Muscle of arm (tissue), 14 donors: ENCODE measurements at places on chromosomes 11 and 22.

DNA sequence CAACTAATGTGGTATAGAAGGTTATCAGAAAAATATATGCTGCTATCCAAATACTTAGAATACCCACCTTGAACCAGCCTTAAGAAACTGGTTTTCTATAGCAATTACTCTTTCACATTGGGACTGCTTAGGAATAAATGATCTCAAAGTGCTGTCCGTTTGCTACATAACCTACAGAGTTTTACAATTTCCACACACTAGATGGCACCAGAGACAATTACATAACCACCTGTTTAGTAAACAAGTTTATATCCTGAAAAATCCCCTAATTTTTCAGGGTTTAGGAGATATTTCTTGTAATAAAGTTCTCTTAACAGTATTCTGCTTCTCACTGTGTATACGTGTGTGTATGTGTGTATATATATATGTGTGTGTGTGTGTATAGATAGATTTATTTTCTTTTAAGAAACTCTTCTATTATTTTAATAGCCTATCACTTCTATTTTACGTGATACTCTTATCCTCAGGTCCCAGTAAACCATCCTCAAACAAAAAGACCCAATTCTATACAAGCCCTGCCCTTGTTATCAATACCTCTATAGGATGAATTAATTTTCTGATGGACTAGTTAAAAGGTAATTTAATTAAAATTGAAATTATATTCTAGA, 6.7 kb upstream of the OR5I1 start:
- peak; percentile 11 for DNase-seq

DNA sequence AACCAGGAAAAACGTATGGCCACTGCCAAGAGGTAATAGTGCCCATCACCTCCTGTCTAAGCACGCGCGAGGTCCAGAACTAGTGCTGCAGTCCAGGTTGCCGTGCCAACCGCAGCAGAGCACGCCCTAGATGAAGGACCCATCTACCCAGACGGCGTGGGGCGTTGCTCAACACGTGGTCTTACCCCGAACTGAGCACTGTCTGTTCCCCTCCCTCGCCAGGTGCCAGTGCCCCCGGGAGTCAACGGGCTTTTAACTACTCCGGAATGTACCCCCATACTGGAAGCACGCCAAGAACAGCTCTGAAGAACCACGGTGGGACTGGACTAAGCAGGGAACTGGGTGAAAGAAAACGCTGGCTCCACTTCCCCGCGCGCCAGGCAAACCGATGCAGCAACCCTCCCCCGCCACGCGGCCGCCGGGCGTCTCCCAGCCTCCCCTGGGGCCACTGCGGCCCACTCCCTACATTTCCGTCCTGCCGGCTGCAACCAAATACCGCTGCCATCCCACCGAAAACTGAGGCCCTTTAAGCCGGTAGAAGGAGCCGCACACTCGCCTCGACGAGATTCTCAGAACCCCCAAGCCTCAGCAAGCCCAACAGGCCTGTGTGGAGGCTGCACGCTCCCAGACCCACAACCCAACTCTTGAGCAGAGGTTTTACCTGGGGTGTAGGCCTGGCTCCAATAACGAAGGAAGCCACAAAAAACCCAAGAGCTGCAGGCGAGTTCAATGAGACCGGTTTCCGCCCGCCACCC, at the start of gene HSPA8:
Gene HSPA8 (minus strand): TSS at position 734 of the 755 bp plus-strand sequence. CDS start 812 bp downstream, outside the sequence.
- DNase-seq = no peak

- peak; percentile 39 for DNase-seq
Measured at GRCh38 chr11:115659061-115659963, 155.1 kb upstream of the CADM1 start.

- no peak for DNase-seq
Measured at GRCh38 chr11:96193745-96194443, 149.1 kb downstream of the MAML2 start.

- peak; percentile 76 for DNase-seq
Measured at GRCh38 chr11:75635066-75635862, 33.6 kb downstream of the MAP6 start.

- DNase-seq = no peak
Measured at GRCh38 chr22:19641983-19642451, 72.3 kb upstream of the SEPTIN5 start.

DNA sequence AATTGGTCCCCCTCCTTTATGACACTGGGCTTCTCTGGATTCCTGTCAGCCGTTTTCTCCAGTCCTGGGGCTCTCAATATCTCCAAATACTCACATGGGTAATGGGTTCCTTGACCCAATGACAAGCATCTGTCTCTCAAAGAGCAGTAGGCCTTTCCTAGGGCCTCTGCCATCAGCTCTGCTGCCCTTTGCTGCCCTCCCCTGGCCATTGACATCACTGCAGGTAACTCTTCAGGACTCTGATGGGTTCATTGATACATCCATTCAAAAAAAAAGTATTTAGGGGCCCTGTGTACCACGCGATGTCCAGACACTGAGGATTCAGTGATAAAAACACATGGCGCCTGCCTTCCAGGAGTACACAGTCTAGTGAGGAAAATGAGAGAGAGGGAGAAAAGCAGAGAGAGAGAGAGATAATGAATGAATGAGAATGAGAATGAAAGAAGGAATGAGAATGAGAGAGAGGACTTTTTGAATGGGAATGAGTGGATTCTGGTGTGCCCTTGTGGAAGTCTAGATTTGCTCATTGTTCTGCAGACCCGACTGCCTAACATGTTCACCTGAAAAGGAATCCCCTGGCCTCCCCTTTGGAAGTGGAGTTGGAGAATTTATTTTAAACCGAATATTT, 42.6 kb upstream of the OLFML1 start:
- DNase-seq = peak; percentile 69

- DNase-seq = no peak
Measured at GRCh38 chr11:77515483-77515882, 41.6 kb upstream of the PAK1 start.

DNA sequence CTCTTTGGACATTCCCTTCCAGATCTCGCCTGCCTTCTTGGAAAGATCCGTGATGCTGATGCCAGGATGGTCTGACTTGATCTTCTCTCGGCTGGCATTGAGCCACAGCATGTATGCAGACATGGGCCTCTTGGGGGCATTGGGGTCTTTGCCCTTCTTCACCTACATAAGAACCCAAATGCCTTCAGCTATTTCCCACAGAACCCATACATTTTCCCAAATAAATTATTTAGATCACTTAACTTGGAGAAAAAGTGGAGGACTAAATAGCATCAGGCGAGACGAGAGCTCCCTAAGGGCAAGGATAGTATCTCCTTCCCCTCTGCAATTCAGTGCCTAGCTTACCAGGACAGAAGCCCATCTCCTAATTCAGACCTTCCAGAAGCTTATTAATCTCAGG, 3.0 kb upstream of the TNKS1BP1 start:
- DNase-seq = no peak

GRCh38 chr11:65718531-65718930, 2.1 kb downstream of the RNASEH2C start:
- DNase-seq = no peak

- DNase-seq = no peak
Measured at GRCh38 chr11:8261921-8262551, 1.6 kb downstream of the LMO1 start.

DNA sequence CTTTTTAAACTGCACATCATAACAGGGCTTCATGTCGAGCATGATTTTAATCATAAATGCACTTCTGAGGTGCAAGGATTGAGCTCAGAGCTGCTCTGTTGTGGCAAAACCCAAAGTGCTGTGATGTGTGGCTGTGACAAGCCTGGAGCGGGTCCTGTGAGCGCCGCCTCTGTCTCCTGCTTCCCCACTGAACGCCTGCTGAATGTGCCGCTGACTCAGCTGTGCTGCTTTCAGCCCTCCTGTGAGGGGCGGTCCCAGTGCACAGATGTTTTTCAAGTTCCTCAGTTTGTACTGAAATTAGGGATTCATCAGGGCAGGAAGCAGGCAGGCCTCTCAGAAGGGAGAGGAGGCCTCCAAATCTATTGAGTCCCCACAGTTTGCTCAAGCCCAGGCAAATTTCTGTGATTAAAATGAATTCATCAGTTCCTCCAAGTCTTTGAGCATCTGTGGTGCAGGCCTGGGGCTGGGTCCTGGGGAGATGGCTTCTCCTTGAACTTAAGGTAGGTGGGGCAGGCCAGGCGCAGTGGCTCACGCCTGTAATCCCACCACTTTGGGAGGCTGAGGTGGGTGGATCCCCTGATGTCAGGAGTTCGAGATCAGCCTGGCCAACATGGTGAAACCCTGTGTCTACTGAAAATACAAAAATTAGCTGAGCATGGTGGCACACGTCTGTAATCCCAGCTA, 3.0 kb upstream of the GTSE1 start:
- DNase-seq = peak; percentile 66
